ENCODE measurements at places on chromosomes 7 and 10. TPM values are rescaled to one million over a fixed set of nuclear protein-coding genes. Genes with fewer than 3 reads are reported as not detected.

The ASCC1 gene
- total RNA-seq = 38.3 TPM

The C10orf105 gene
- total RNA-seq = under 0.01 TPM

The GJD4 gene
- not detected for total RNA-seq

The PAX4 gene
- total RNA-seq = not detected

The FZD8 gene
- total RNA-seq = 25.6 TPM

The TUBAL3 gene
- total RNA-seq = 0.34 TPM

The MALSU1 gene
- 72.7 TPM for total RNA-seq

The TUBB8 gene
- 0.09 TPM for total RNA-seq

The GDI2 gene
- total RNA-seq = 581 TPM

The KCNH2 gene
- under 0.01 TPM for total RNA-seq

The GIMAP4 gene
- total RNA-seq = 408 TPM

The FLNC gene
- 117 TPM for total RNA-seq

The LRGUK gene
- total RNA-seq = 0.05 TPM

The PTPN20 gene
- total RNA-seq = 1.1 TPM

The GPRIN2 gene
- 0.09 TPM for total RNA-seq

The MINDY4 gene
- total RNA-seq = 2.7 TPM

The DDC gene
- 0.17 TPM for total RNA-seq

The PRLHR gene
- total RNA-seq = not detected

The TFAM gene
- 39.0 TPM for total RNA-seq

The PRKG1 gene
- 4.1 TPM for total RNA-seq

The LSM8 gene
- 40.5 TPM for total RNA-seq

The ACTL6B gene
- total RNA-seq = not detected

The CYP26A1 gene
- total RNA-seq = 2.2 TPM

The HTR5A gene
- not detected for total RNA-seq
